ENCODE measurements at places on chromosomes 7 and 10.

- no peak for DNase-seq
Measured at GRCh38 chr10:79310911-79311573, 36.2 kb upstream of the PPIF start.

DNA sequence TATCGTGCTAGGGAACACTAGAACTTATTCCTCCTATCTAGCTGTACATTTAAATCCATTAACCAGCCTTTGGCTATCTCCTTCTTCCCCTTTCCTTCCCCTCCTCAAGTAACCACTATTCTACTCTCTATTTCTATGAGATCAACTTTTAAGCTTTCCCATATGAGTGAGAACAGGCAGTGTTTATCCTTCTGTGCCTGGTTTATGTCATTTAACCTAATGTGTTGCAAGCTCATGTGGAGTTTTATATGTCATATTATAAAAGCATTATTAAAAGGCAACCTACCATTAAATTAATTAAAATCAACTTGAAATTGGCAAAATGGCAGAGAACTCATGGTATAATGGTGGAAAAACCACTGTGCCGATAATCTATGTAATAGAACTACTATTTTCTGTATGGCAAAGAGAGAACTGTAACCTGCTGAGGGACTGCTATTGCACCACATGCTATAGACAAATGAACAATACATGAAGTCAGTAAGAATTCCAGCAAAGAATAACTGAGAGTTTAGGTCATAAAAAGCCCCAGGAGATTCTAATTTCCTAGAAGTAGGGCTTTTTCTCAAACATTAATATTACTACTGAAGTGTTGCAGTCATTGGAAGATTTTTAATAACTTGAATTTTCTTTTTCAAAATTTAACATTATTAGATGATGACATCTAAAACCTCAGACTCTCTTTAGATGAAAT is 81.8 kb downstream of the LRRN3 start:
- no peak for DNase-seq

DNA sequence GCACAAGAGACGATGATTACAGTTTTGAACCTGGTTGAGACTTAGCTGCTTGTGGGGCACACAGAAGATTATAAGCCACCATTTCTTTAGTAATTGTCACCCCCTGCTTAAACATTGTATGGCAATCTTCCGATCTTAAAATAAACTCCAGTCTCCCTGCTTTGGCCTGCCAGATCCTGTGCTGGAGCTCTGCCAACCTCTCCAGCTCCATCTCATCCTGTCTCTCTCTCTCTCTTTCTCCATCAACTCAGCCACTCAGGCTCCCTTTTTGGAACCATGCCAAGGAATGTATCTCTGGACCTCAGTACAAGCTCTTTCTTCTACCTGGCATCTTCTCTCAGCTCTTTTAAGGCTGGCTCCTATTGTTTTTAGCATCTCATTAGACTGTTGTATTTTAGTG is 1053.2 kb downstream of the REEP3 start:
- no peak for DNase-seq

DNA sequence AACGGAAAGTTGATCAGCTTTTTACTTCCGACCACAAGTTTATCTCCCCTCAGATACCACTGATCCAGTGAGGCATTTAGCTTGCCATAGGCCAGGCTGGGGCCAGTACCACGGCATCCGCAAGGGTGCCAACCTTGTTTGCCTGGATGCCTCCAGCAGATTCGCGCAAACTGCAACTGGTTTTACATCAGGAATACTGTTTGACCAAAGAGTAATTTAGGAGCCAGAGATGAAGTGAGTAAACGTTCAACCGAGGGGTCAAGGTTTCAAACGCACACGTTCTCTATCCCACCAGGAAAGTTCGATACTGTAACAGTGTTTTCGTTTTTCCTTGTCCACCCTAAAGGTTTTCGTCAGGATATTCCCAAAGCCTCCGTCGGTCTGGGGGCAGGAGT is 266 bp upstream of the MDFIC start:
- DNase-seq = no peak

- DNase-seq = no peak
Measured at GRCh38 chr7:120554960-120555571, 282.1 kb downstream of the KCND2 start.

DNA sequence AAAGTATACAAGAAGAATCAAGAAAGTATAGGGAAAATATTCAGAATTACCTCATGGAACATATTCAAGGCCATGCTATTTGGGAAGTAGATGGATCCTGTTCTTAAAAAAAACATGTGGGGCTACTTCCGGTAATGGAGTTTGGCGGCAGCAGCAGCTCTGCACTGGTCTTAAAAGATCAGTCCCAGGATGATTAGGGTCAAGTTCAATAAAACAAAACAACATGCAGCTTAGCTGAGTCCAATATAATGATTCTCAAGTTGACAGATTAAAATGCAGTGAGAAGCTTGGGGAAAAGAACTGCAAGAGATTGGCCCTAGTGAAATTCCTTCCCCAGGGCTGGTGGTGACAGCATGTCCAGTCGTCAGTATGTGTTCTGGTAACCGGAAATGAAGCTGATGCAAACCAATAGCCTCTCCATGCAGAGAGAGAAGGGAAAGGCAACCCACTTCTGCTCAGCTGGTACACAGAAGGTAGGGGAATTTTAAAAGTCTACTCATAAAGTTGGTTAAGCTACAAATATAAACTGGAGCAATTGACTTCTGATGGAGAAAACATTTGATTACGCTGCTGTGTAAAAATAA is 305.1 kb upstream of the IMMP2L start:
- no peak for DNase-seq

Measured in activated CD8-positive, alpha-beta memory T cell treated with anti-CD3 and anti-CD28 coated beads for 4 hours (primary cell).